ENCODE measurements at places on chromosomes 4 and X. TPM values are rescaled to one million over a fixed set of nuclear protein-coding genes. Genes with fewer than 3 reads are reported as not detected.

PRRG1 gene
- not detected for total RNA-seq

HNRNPDL gene
- 158 TPM for total RNA-seq

SSX2 gene
- not detected for total RNA-seq

DNA sequence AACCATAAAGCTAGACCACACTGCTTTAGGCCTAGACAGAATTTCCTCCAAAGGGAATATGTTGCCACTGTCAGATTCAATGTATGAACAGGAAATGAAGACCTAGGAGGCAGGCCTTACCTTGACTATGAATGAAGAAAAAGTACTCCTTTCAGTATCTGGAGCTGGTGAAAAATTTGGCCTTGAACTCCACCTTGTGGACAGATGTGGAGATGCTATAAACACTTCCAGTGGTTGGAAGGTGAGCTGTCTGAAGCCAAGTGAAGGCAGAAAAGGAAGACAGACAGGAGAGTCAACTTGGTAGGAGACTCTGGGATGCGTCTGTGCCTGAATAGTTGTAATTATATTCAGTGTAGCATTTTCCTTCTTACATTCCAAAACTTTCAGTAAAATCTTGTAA is 17.2 kb downstream of the SPIN3 start:
- peak; percentile 67 for ATAC-seq

DNA sequence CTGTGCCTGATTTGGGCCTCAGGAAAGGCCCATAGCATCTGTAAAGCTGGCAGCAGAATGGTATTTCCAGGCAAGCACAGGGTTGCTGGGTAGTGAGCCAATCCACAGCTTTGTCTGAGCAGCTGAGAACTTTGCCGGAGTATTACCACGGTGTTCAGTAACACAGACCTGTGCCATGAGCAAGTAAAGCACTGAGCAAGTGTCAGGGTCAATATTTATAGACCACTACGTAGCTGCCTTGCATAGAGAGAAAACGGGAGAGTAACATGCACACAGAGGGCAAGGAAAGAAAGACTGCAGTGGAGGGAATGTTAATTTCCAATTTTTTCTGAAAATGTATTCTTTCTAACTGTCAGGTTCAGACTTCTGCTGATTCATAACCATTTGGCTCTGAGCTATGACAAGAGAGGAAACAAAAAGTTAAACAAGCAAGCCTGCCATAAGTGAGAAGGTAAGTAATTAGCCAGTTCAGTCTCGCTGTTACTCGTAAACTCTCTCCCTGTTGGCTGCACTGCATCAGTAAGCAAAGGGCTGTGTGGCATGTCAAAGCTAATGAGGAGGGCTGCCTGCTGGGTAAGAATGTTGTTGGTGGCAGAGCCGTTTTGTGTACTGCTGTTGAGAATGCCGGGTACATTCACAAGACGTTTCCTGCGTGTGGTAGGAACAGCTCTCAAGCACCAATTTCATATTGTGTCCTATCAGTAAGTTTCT is 238.1 kb downstream of the BMPR1B start:
- ATAC-seq, result no peak

GRCh38 chrX:6262959-6263358 is 34.3 kb upstream of the NLGN4X start:
- ATAC-seq, result no peak

DNA sequence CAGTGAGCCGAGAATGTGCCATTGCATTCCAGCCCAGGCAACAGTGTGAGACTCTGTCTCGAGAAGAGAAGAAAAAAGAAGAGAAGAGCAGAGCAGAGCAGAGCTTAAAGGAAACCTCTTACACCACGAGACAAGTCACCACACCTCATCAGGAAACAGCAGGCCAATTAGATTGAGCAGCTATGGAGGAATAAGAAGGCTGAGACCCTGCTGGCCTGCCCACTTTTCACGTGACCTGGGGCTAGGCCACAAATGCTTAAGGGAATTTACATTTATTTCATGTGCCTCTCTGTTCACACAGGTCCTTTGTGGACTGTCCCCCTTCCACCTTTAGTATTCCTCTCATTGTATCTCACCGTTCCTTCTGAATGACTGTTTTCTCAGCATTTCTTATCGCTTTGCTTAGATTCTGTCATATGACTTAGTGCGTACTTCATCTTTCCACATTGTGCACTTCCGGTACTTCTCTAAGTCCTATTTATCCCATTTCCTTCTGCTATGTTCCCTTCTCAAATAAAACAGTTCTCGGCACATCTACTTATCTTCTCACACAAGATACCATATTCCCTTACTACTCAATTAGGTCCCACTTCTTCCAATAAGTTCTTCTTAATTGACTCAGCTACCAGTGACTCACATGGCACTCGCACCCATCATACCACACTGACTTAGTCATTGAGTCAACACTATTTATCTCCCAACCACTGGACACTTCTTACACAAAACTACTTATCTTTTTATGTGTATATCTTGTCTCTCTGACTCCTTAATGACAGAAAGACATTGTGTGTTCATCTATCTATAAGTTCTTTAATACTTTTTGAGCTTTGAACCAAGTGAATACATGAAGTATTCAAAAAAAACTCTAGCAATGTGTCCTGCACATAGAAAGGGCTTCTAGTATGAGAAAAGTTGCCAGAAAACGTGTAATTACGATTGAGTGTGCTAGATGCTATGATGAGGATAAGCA is 11.0 kb downstream of the CUL4B start:
- ATAC-seq, result peak; percentile 100

- no peak for ATAC-seq
These were observed 1337.3 kb downstream of the PCDH18 start for GRCh38 chr4:136194962-136195361.

DNA sequence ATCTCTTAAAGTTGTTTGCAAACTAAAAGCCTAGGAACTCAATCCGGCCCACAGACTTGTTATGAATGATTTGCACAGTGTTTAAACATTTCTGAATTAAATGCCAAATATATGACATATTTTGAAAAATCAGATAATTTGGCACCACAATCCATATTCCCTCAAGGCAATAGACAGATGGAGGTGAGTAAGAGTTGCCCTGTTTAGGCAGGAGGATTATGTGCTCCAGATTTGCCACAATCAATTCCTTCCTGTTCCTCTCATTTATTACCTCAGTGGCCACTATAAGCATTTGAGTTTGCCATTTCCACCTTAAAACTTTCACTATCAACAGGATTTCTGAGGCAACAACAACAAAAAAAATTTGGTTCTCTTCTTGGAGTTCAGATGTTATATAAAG is 18.7 kb downstream of the UBA6 start:
- no peak for ATAC-seq

DNA sequence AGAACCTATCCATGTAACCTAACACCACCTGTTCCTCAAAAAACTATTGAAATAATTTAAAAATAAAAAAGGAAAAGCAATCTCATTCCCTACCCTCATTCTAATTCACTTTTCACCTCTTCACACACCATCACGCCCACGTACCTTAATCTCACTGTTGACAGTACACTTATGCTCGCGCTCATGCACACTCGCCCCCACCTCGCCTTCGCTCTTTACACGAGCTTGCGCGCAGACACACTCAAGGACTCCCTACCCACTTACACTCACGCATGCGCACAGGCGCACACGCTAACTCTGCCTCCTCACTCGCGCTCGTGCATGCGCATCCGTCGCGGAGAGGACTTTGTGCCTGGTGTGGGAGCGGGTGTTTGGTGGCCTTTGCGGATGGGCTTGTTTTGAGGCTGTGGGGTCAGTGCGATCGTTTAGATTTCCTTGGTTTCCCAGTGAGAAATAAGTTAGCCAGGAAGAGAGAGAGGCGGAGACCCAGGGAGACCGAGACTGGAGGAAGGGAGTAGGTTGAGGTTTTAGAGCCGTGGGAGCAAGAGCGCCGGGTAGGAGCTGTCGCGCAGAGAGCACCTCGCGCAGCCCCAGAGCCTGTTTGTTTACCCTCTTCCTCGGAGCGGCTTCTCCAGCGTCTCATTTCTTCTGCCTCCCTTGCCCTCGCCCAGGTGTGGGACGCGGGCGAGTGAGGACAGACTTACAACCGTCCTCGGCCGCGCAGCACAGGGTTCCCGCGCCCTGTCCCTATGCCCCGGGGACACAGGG is 8.1 kb upstream of the GSX2 start:
- peak; percentile 94 for ATAC-seq

All from activated T-helper 17 cell treated with anti-CD3 and anti-CD28 coated beads, Interleukin-2, amount 50 U/mL, for 72 hours (primary cell).